ENCODE measurements at places on chromosomes 11 and 22. TPM values are rescaled to one million over a fixed set of nuclear protein-coding genes. Genes with fewer than 3 reads are reported as not detected.
A peak's percentile ranks its signal among the peaks of the same experiment; 100 is the strongest.

DNA sequence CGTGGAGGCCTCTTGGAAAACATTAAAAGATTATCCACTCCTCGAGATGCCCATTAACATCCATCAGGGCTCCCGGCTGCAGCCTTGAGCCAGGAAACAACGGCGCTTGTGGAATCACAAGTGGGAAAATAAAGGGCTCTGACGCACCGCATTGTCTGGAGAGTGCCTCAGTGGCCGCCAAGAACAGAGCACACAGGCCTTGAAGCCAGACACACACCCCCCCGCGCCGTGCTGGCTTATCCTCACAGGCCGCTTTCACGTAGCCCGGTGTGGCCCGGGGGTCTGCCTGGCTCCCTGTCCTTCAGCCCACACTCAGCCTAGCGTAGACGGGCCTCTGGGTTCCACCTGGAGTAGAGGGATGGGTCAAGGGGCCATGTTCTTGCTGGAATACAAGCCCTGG is 1020.5 kb downstream of the BRD1 start:
- H3K4me1 ChIP-seq: no peaks in the 10 kb centered on the region
- no peaks in the 10 kb centered on the region for H3K36me3 ChIP-seq
- H3K27ac ChIP-seq: no peak overlapping the region
- no peaks in the 10 kb centered on the region for H3K27me3 ChIP-seq

DNA sequence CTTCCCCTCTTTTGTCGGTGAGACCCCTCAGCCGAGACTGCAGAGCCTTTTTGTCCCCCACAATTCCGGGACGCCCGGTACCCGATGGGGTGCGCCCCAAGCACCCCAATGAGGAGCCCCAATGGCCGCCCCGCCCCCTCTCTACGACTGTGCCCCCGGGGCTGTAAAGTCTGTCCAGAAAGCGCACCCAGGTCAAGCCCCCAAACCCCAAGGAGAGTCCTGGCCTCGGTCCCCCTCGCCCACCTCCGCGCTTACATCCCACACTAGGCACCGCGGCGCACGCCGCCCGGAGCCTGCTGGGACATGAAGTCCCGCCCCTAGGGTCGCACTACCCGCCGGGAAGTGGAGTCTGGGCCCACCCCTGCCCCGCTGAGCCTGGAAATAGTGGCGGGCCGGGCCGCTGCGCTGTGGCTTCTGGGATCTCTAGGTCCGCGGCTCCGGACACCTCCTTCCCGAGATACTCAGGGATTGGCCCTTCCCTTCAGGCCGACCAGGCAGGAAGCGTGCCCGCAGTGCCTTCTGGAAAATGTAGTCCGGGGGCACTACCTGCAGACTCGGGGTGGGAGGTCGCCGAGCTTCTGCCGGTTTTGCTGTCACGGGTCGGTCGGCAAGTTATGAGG is at the start of gene MEN1:
Gene MEN1, minus strand, starts transcription at position 281 of the 620 bp plus-strand sequence. CDS start 442 bp downstream, outside the sequence.
- H3K27ac ChIP-seq: peak within 1 kb of the TSS; percentile 89
- peaks cover 6% of the 10 kb centered on the region for H3K4me1 ChIP-seq
- peak; percentile 77 for DNase-seq
- peaks cover 25% of the 10 kb centered on the region for H3K36me3 ChIP-seq

- H3K36me3 ChIP-seq: no peaks in the 10 kb centered on the region
- H3K27ac ChIP-seq: no peak overlapping the region
- H3K4me1 ChIP-seq: peaks cover 20% of the 10 kb centered on the region
- peaks cover 2% of the 10 kb centered on the region for H3K27me3 ChIP-seq
Measured at GRCh38 chr11:126360049-126360446, 4.6 kb downstream of the ST3GAL4 start.

DNA sequence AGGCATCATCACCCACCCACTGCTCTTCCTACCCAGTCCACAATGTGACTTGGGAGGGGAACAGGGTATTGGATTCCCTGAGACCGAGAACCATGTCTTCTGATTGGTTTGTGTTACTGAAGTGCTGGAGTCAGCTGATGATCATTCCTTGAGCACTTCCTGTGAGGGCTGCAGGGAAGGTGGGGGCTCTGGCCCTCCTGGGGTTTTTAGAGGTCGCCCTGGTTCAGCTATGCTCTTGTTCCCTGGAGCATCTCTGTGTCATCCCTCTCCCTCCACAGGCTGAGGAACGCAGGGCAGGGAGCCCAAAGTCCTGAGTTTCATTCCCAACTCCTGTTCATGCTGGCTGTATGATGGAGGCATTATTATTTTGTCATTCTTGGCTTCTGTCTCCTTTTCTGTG is 6.7 kb downstream of the ZC3H7B start:
- H3K27me3 ChIP-seq: no peaks in the 10 kb centered on the region
- H3K4me3 ChIP-seq: no peak overlapping the region
- H3K4me1 ChIP-seq: peaks cover 5% of the 10 kb centered on the region
- H3K27ac ChIP-seq: no peak overlapping the region

Gene ADM
- 4.7 TPM for total RNA-seq

DNA sequence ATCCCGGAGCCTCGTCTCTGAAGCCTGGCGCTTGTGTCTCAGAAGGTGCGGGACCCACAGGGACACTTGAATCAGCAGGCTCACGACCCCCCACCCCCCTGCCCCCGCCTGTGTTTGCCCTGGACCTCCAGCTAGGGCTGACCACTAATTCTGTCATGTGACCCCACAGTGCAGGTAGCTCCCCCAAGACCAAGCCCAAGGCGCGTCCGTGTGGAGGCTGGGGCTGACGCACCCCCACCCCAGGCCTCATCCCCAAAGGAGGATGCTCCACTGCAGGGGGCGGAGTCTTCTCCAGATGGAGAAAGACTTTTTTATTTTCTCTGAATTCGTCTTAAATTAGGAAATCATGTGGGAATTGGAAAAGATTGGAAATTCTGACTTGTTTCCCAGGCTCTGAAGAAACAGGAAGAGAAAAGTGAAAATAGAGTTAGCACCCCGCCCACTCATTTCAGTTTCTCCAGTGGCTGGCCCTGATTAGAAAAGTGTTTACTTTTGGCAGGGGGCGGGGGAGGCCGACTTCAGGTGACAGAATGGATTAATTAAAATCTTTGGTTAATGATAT is 1.0 kb upstream of the RELA start:
- peaks cover 9% of the 10 kb centered on the region for H3K4me1 ChIP-seq
- peaks cover 29% of the 10 kb centered on the region for H3K36me3 ChIP-seq
- peak overlapping the region; percentile 97 for H3K4me3 ChIP-seq
- DNase-seq: no peak
- H3K27ac ChIP-seq: peak overlapping the region; percentile 93

Gene CD6
- total RNA-seq: 30.7 TPM

GRCh38 chr22:30662040-30662439 is 5.6 kb downstream of the DUSP18 start:
- peaks cover 22% of the 10 kb centered on the region for H3K36me3 ChIP-seq
- H3K4me1 ChIP-seq: peaks cover 5% of the 10 kb centered on the region
- no peak for DNase-seq
- H3K4me3 ChIP-seq: no peak overlapping the region

- no peaks in the 10 kb centered on the region for H3K4me1 ChIP-seq
- H3K36me3 ChIP-seq: peaks cover 13% of the 10 kb centered on the region
- H3K27me3 ChIP-seq: peaks cover 56% of the 10 kb centered on the region
- H3K27ac ChIP-seq: no peak overlapping the region
Measured at GRCh38 chr22:20957683-20958431, 9.2 kb upstream of the AIFM3 start.

Gene TMEM191C
- total RNA-seq: 1.2 TPM

DNA sequence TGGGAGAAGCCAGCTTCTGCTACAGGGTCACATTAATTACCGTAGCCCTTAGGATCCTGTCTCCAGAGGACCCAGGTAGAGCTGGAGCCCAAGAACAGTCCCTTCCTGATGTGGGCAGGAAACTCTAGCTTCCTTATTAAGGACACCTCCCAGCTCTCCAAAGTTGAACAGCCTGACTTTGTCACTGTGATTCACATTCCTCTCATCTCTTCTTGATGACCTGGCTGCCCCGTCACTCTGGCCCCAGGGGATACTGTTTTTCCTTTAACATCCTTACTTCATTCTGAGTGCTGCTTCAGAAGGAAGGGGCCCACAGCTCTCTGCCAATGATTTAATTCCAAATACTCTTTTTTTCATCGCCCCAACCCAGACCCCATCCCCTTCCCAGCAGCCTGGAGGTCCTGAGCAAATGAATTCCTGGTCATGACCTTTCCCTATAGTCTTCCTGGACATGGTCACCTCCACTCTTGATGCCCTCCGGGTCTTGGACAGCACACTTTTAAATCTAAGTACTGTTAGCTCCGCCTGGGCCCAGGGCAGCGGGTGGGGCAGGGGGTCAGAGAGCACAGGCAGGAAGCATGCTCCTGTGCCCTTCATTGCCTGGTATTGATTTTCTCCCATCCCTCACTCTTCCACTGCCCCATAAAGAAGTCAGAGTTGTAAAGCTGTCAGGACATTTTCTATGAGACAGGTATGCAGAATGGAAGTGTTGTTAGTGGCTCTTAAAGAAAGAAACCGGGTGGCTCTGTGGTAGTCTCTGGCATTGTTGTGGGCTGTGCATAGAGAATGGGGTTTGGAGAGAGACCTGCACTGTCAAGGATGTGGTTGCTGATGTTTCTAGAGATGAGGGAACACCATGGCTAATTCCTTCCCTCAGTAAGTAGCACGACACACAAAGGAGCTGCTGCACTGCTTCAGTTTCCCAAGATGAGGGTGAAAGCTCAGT is 22.3 kb upstream of the SPON1 start:
- no peaks in the 10 kb centered on the region for H3K36me3 ChIP-seq
- H3K4me1 ChIP-seq: peaks cover 2% of the 10 kb centered on the region
- H3K27me3 ChIP-seq: no peaks in the 10 kb centered on the region
- DNase-seq: no peak

GRCh38 chr22:50114221-50115021 is 24.6 kb downstream of the MOV10L1 start:
- no peaks in the 10 kb centered on the region for H3K27me3 ChIP-seq
- H3K36me3 ChIP-seq: no peaks in the 10 kb centered on the region
- H3K27ac ChIP-seq: no peak overlapping the region
- H3K4me1 ChIP-seq: no peaks in the 10 kb centered on the region
- H3K4me3 ChIP-seq: no peak overlapping the region

DNA sequence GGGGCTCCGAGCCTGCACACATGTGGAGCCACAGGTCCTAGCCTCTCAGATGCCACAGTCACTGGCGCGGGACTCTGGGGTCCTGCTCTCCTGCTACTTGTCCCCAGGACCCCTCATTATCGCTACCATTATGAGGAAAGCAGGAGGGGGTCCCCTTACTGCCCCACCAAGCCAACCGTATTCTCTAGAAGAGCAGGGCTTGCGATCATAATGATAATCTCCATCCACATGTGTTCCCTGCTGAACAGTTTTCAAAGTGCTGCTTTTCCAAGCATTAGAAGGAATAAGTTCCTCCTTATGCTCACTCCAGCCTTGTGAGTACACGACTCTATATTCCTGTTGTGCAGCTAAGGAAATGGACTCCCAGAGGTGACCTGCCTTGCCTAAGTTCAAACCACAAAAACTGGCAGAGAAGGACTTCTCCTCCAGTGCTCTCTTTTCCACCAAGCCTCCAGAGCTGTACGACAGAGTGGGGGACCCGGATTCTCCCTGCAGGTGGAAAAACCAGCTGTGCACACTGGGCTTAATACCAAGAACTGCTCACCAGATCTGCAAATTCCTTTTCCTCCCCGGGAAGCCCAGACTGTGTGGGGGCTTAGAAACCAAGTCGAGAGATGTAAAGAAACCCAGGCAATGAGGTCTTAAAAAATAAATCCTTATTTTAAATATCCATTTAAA is 92.8 kb upstream of the DRD2 start:
- no peaks in the 10 kb centered on the region for H3K27me3 ChIP-seq
- H3K27ac ChIP-seq: no peak overlapping the region
- H3K36me3 ChIP-seq: no peaks in the 10 kb centered on the region
- no peak for DNase-seq

GRCh38 chr11:69936771-69937170 is 117.6 kb upstream of the FGF3 start:
- DNase-seq: no peak
- no peaks in the 10 kb centered on the region for H3K4me1 ChIP-seq
- H3K27me3 ChIP-seq: no peaks in the 10 kb centered on the region
- H3K27ac ChIP-seq: no peak overlapping the region
- no peaks in the 10 kb centered on the region for H3K36me3 ChIP-seq

Gene SLC22A8
- total RNA-seq: not detected

Gene DDTL
- total RNA-seq: 1.3 TPM

Gene ARHGAP32
- total RNA-seq: 9.9 TPM

GRCh38 chr11:85902353-85902752 is 47.2 kb downstream of the CCDC83 start:
- no peaks in the 10 kb centered on the region for H3K27me3 ChIP-seq
- H3K4me1 ChIP-seq: no peaks in the 10 kb centered on the region
- H3K4me3 ChIP-seq: no peak overlapping the region
- no peak for DNase-seq
- no peaks in the 10 kb centered on the region for H3K36me3 ChIP-seq

GRCh38 chr22:48334971-48335370 is 1492.7 kb downstream of the BRD1 start:
- no peaks in the 10 kb centered on the region for H3K36me3 ChIP-seq
- DNase-seq: no peak
- no peak overlapping the region for H3K4me3 ChIP-seq
- no peaks in the 10 kb centered on the region for H3K4me1 ChIP-seq

DNA sequence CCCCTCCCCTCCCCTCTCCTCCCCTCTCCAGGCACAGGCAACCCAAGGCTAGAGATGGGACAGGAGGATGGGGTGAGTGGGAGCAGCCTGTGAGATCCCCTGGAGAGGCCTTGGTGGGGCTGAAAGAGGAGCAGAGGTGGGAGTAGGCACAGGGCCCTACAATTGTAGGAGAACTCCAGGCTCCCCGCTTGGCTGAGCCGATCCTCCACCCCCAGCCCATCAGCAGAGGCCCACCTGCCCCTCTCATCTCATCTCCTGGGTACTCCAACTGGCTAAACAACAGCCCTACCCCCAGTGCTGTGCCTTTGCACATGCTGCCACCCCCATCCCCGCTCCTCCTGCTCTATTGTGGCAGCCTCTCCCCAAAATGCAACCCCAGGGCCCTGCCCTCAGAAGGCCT is 52.0 kb upstream of the A4GALT start:
- peaks cover 2% of the 10 kb centered on the region for H3K27me3 ChIP-seq
- no peaks in the 10 kb centered on the region for H3K36me3 ChIP-seq
- no peak for DNase-seq

DNA sequence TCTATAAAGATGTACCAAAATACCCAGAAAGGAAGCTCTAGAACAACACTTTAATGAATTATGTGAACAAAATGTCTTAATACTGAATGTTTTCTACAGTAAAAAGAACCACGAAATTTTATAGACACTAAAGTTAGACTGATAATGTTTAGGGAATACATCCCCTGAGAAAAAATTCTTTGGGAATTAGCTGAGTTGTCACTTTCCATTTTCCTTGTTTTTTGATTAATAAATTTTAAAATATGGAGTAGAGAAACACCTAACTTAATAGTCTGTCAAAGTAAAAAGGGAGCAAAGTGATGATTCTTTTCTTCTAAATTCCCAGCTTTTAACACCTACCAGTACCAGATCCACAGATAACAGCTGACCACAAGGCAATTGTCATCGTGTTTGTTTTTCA is 23.1 kb upstream of the SCN3B start:
- no peak overlapping the region for H3K4me3 ChIP-seq
- no peaks in the 10 kb centered on the region for H3K36me3 ChIP-seq
- H3K4me1 ChIP-seq: peaks cover 10% of the 10 kb centered on the region
- DNase-seq: no peak
- no peak overlapping the region for H3K27ac ChIP-seq
- peaks cover 3% of the 10 kb centered on the region for H3K27me3 ChIP-seq

- H3K27me3 ChIP-seq: no peaks in the 10 kb centered on the region
- H3K27ac ChIP-seq: no peak overlapping the region
- DNase-seq: no peak
- H3K4me3 ChIP-seq: no peak overlapping the region
Measured at GRCh38 chr11:48169259-48169658, 47.4 kb upstream of the OR4B1 start.
